ENCODE measurements at places on chromosomes 3 and 15.

GRCh38 chr3:117104792-117105191 lies 395.2 kb downstream of the TUSC7 start:
- no peak for DNase-seq

GRCh38 chr3:154794391-154794790 lies 285.7 kb upstream of the MME start:
- no peak for DNase-seq

- DNase-seq = peak; percentile 57
These were observed 26.1 kb upstream of the ZCWPW2 start for GRCh38 chr3:28322464-28322863.

DNA sequence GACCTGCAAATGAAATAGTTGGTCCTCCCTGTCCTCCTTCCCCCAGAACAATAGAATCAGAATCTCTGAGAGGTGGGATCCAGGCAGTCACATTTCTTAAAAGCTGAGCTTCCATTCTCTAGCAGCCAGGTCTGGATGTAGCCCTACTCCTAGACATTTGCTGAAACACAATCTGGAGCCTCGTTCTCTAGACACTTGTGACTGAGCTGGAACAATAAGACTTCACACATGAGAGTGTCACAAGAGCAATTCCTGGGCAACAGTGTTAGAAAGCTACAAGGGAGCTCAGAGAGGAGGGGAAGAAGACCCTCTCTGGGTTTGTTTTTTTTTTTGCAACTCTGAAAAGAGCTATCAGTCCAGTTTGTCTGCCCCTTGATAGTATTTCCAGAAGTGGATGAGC lies 14.5 kb downstream of the CORO2B start:
- no peak for DNase-seq

- DNase-seq = peak; percentile 26
These were observed 562 bp downstream of the NEO1 start for GRCh38 chr15:73052653-73053397.

- peak; percentile 24 for DNase-seq
These were observed 744.7 kb downstream of the EPHA3 start for GRCh38 chr3:89851974-89852621.

DNA sequence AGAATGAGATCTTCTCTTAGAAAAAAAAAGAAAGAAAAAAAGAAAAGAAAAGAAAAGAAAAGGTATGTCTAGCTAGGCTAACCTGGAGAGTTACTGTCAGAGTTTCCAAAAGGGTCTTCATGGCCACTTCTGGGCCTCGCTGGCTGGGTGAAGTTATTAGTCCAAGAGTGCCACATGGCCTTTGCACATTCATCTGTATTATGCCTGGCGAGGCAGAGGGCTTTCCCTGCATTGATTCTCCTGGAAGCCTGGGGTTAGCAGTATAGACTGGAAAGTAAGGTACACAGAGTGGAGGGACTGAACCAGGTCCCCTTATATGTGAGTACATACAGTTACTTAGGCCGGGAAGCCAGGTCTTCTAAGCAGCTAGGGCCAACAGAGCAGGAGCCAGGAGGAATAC lies 54.8 kb upstream of the CGNL1 start:
- no peak for DNase-seq

DNA sequence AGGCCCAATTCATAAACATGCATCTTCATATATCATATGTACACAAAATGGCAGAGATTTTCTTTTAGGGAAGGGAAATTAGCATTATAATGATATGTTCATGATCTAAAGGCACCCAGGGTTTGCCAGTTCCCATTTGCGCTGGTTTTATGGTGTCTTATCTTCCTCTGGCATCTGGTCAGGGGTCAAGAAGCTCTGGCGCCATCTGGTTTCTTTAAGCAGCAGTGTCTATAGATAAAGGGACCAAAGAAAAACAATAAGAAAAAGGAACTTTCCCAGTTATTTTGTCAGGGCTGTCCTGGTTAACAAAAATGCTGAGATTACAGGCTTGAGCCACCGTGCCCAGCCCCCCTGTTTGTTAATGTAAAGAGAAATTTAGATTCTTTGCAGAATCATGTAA lies 3.3 kb upstream of the DCP1A start:
- no peak for DNase-seq

- no peak for DNase-seq
These were observed 31.1 kb downstream of the ADAMTS17 start for GRCh38 chr15:100310513-100311153.

- DNase-seq = peak; percentile 80
These were observed 28.3 kb downstream of the IGF2BP2 start for GRCh38 chr3:185796431-185797107.

- peak; percentile 80 for DNase-seq
These were observed 813.2 kb downstream of the AGBL1 start for GRCh38 chr15:86892774-86893449.

- peak; percentile 81 for DNase-seq
These were observed 234.4 kb upstream of the LRTM1 start for GRCh38 chr3:55162031-55162795.

GRCh38 chr3:181756645-181757297 lies 45.0 kb downstream of the SOX2 start:
- DNase-seq = no peak

DNA sequence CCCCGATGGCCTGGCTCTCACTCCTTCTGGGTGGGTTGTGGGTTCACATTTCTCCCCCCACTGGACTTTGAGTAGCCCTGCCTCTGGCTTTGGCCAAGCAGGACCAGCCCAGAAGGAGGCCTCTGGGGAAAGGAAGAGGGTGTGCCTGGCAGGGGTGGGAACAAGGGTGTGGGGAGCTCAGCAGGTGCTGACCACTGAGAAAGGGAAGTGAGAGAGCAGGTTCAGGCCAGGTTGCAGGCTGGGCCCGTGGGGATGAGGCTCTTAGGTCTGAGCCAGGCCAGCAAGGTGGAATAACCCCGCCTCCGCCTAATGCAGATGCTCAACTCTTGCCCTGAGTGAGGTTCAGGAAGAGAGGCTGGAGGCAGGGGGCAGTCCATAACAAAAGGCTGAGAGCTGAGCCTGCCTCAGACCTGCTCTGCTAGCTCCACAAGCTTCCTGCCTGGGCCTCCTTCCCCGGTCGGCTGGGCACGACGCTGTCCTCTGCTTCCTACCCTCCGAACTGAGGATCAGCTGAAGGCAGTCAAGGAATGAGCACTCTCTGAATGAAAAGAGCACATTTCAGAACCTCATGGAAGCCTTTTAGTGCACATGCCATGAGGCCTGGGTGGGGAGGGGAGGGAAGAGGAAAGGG lies 82.7 kb downstream of the TLE3 start:
- no peak for DNase-seq

- DNase-seq = no peak
These were observed 15.2 kb downstream of the RMDN3 start for GRCh38 chr15:40739854-40740253.

- no peak for DNase-seq
These were observed 38.4 kb downstream of the CCDC33 start for GRCh38 chr15:74274470-74275038.

GRCh38 chr15:33001926-33002325 lies 192.6 kb downstream of the FMN1 start:
- DNase-seq = no peak

DNA sequence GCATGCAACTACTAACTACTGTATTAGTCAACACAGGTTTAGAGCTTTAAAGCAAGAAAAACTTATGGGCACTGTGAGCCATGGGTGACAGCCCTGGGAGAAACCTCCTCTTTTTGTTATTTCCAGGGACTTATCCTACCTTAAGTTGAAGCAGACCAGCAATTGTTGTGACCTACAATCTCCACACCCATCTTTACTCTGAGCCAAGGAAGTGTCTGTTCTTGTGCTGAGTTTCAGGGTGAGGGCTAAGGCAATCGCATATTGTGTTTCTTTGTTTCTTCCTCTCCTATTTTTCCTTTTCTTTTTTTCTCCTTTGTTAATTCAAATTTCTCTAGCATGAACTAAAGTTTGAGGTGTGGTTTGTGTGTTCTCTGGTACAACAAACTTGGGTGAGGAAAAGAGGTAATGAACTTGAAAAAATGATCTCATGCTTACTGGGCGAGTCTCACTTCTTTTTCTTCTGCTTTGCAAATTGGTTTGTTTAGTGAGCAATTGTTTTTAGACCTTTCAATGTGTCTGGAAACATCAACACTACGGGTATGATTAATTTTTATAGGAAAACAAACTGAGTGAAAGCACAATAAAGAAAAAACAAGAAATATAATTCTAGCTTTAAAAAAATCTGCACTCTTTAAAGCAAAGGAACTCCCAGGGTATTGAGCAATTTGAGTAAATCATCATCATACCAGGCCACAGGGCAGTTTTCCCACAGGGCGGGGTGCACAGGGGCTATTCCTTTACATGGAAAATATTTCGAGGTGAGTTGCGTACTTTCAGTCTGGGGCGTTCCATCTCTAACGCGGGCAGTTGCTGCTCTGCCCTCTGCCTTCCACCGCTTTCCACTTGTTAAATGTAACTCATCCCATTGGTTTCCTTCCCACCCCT lies 2.7 kb downstream of the UPK1B start:
- peak; percentile 39 for DNase-seq

DNA sequence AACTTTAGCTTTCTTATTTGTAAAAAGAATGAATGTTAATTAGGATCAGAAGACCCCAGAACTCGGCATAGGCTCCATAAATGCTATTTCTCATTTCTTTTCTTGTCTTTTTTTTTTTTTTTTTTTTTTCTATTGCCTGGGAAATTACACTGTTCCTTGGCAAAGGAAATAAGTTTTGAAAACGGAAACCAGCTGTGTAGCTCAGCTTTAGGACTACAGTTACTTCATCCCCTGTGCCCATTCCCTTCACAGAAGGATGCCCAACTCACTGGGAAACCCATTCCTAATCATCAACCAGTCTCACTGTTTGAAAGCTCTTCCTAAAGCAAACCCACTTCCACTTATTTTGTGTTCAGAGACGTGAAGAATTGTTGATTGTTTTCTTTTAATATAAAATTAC lies 254.0 kb upstream of the IL12A start:
- no peak for DNase-seq

DNA sequence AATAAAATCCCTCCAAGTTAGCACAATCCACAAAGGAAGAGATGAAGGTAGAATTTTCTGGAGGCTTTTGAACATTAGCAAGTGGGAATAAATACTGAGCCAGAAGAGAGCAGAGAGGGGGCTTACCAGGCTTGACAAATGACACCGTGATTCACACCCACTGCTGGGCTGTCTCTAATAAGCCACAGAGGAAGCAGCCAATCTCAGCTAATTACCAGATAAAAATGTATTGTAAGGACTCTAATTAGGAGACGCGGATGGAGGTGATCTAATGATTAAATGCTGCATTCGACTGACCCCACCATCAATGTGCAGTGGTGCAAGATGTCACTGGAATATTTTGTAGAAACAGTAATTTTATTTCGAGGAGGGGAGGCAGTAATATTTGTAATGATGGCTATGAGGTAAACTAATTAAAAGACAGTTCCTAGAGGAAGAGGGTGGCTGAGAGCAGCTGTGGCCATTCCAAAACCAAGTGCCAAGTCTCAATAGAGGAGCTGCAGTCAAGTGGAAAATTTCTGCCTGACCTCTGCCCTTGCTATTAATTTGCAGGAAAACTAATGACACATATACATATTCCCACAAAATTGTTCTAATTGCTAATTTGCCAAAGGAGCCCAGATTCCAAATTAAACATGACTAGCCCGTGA lies 602.2 kb downstream of the FOXP1 start:
- no peak for DNase-seq

GRCh38 chr3:182115328-182116015 lies 403.7 kb downstream of the SOX2 start:
- DNase-seq = peak; percentile 66

GRCh38 chr3:170352936-170353335 lies 4.6 kb upstream of the SKIL start:
- no peak for DNase-seq

All from astrocyte of the spinal cord (primary cell).